Upper lobe of left lung (tissue), 6 donors: ENCODE measurements at places on chromosomes 5 and 9. TPM values are rescaled to one million over a fixed set of nuclear protein-coding genes. Genes with fewer than 3 reads are reported as not detected.

DEPDC1B gene
- 3.1 TPM for total RNA-seq

BRINP1 gene
- not detected for total RNA-seq

ZBTB6 gene
- total RNA-seq: 4.2 TPM

AMBP gene
- 3.1 TPM for total RNA-seq

SAXO1 gene
- total RNA-seq: under 0.01 TPM
